ENCODE measurements at places on chromosomes 5 and 9.

GRCh38 chr5:137501226-137501625 lies 2.1 kb upstream of the SPOCK1 start:
- DNase-seq, result no peak

- DNase-seq, result no peak
Measured at GRCh38 chr9:122551371-122551770, 1.5 kb upstream of the OR1N2 start.

GRCh38 chr9:35616681-35617459 lies 1.3 kb downstream of the CD72 start:
- DNase-seq, result peak; percentile 66

- no peak for DNase-seq
Measured at GRCh38 chr5:125323613-125324012, 577.2 kb upstream of the ZNF608 start.

DNA sequence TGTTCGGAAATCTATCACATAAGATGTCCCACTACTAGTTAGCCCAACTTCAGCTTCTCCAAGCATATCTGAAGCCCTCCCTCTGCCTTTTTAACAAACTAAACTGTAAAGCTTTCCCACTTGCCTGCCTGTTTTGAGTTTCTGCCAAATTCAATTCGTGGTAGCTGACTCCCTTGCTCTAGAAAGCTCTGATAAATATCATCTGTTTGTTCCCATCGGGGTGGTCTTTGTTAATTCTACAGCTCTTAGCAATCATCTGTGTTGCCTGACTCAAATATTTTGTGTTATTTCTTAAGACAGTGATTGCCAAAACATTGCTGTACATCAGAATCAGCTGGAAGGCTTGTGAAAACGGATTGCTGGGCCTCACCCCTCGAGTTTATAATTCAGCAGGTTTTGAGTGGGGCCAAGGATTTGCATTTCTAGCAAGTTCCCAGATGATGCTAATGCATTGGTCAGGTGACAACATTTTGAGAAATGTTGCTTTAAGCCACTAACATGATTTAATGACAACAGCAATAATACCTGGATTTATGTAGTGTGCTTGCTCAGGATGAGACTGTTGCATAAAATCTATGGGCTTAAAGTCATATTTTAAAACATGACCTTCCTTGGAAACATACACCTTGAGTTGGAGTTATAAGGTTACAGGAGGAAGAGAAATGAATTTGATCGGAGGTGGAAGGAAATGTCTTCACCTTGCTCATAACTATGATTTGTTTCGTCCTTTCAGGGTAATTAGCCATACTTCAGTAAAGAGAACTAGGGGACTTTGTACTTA lies 631.9 kb downstream of the PSAT1 start:
- DNase-seq, result no peak

DNA sequence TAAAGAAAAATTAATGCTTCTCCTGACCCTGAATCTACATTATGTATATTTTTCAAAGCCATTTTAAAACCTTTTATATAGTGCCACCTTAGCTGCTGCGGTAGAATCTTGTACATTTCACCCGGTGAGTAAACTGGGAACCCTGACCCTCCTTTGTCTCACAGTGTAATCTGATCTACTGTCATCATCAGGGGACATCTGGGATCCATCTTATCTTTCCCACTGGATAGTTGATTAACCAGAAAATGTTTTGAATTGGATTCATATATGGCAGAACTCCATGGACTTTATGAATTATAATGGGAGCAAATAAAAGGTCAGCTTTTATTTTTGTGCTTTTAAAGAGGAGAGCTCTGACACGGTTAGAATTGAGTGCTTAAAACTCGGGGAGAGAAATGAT lies 95.0 kb downstream of the ADAMTSL1 start:
- no peak for DNase-seq

- DNase-seq, result no peak
Measured at GRCh38 chr9:109923471-109923760, 143.4 kb downstream of the PALM2AKAP2 start.

- DNase-seq, result peak; percentile 79
Measured at GRCh38 chr9:92747459-92748232, 17.0 kb downstream of the BICD2 start.

GRCh38 chr9:137683262-137683864 lies 64.6 kb downstream of the EHMT1 start:
- no peak for DNase-seq

DNA sequence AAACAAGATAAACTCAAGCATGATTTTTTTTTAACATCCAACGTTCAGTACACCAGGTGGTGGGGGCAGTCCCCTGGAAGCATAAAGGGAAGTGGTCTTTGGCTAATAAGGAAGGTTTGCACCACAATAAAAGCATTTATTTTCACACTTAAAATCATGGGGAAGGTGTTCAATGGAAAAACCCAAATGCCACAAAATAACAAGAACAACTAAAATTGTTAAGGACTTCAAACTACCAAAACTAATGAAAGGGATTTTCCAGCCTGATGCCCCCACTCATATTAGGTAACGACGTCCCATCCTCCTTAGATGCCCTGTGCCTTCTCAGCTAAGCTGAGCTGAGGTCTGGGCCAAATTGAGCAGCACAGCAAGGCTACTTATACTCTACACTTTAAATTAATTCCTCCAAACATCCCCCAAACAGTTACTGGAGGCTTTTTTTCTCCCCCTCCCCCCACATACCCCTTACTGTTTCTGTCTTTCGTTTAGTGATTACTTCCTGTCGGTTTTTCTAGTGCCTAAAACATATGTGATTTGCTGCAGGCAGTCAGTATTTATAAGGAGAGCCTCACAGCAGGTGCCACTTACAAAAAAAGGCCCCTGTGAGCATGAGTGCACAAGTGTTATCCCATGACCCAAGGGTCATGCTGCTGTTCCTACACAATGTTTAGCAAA lies 259.7 kb upstream of the ZNF608 start:
- peak; percentile 79 for DNase-seq

- DNase-seq, result no peak
Measured at GRCh38 chr9:27109621-27110020, 596 bp downstream of the TEK start.

GRCh38 chr5:55021821-55022220 lies 2.2 kb upstream of the GZMK start:
- no peak for DNase-seq

DNA sequence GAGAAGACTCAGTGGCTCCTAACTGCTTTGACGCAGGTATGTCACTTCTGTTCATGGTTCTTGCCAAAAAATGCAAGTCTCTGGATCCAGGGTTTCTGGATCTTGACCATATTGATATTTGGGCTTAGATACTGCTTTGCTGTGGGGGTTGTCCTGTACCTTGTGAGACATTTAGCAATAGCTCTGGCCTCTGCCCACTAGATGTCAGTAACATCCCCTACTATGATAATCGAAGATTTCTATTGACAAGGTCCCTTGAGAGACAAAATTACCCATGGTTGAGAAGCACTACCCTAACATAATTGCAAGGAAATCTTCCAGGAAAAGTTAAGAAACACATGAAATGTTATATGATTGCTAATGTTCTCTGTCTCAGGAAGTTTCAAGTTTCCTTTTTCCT lies 285.4 kb downstream of the TMEM232 start:
- DNase-seq, result peak; percentile 25

DNA sequence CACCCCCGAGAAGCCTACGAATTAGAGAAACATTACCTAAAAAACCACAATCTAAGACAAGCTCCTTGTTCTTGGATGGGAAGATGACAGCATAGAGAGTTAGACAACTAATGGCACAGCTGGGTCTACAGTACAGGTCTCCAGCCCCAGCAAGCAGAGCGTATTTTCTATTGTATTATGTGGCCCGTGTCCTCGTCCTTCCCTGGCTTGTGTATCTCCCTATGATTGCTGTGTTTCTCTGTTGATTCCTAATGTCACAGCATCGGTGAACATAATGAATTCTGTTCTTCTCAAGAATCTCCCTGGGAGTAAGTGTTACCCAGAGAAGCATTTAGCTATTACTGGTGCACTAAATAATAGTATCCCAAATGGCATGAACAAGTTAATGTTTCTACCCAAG lies 66.8 kb upstream of the CEP78 start:
- no peak for DNase-seq

DNA sequence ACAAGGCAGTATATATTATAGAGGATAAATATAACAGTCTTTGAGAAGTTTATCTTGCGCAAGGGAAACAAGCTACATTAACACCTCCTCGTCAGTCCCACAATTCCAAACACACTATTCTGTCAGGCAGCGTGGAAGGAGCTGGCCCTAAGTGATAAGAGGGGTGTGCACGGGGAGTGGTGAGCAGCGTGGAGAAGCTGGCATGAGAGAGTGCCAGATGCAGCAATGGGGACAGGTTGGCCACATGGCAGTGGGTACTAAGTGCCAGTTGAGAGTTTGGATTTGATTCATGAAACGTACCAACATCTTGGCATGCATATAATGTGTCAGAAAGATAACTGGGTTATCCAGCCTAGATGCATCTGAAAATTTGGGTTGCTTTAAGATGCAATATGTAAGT lies 460.2 kb downstream of the ICE1 start:
- DNase-seq, result no peak

DNA sequence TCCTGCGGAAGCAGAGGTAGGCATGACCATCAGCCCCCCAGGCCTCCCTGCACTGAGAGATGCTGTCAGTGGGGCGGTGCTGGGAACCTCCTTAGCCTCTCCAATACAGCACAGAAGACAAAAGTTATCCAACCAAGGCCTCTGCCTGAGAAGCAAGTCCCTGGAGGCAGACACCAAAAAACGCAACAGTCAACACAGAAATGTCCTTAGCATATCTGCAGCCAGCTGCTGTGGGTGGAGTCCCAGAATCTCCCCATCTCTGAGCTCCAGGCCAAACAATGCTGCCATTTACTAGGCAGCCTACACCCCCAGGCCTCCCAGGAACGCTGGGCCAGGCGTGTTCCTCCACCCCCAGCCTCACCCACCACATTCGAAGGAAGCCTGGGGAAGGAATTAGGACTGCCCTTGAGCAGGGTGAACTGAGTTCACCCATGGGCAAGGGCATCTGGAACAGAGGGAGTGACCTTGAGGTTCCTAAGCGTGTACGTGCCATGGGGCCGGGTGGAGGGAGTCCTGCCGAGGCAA lies 43.7 kb downstream of the STK10 start:
- no peak for DNase-seq

DNA sequence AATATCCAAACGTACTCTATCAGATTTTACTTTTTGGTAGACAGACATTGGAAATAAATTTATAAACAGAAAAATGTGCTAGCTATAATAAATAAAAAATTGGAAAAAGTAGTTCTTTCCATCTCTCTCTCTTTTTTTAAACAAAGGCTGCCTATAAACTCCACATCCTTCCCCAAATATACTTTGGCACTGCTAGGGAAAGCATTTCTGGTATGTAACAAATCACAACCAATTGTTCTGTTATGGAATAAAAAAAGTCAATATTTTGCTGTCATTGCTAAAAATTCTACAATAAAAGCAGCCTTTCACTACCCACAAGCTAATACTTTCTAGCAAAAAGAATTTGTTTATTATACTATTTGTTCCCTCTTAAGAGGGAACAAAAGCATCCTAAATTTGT lies 169.2 kb upstream of the TARS1 start:
- DNase-seq, result no peak

- peak; percentile 11 for DNase-seq
Measured at GRCh38 chr5:84381502-84382362, 2.9 kb downstream of the EDIL3 start.

DNA sequence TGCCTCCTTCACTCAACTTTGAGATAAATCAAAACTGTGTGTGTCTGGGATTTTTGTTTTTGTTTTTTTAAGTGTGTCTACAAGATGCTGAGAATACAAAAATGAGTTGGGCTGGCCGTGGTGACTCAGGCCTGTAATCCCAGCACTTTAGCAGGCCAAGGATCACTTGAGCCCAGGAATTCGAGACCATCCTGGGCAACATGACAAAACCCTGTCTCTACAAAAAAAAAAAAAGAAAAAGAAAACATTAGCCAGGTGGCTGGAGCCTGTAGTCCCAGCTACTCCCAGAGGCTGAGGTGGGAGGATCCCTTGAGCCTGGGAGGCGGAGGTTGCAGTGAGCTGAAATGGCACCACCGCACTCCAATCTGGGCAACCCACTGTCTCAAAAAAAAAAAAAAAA lies 21.0 kb downstream of the HNRNPK start:
- DNase-seq, result no peak

- DNase-seq, result peak; percentile 21
Measured at GRCh38 chr9:4760122-4760521, 19.1 kb upstream of the AK3 start.

- DNase-seq, result no peak
Measured at GRCh38 chr5:35161652-35162273, 68.5 kb downstream of the PRLR start.

- DNase-seq, result no peak
Measured at GRCh38 chr5:135254183-135254582, 144.8 kb downstream of the MACROH2A1 start.

GRCh38 chr5:113084402-113085083 lies 107.9 kb downstream of the DCP2 start:
- no peak for DNase-seq

DNA sequence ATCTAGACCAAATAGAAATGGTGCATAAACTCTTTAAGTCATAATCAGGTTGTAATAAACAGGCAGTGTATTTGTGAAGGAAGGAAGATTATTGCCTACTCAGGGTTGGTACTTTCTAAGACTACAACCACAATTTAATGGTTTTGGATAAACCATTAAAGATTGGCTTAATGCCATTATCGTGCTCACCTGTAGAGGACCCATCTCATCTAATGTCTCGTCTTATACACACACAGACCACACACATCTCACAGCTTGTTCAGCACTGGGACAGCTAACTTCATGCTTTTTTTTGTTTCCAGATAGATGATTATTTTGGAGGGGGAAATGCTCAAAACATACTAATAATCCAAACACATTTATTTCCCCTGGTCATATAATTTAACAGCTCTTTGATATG lies 175.7 kb upstream of the SLC12A2 start:
- no peak for DNase-seq

DNA sequence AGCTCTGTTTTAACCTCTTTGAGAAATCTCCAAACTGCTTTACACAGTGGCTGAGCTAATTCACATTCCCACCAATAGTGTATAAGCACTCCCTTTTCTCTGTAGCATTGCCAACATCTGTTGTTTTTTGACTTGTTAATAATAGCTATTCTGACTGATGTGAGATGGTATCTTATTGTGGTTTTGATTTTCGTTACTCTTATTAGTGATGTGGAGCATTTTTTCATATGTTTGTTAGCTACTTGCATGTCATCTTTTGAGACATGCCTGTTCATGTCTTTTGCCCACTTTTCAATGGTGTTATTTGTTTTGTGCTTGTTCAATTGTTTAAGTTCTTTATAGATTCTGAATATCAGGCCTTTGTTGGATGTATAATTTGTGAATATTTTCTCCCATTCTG lies 225.2 kb upstream of the TRPC7 start:
- no peak for DNase-seq

DNA sequence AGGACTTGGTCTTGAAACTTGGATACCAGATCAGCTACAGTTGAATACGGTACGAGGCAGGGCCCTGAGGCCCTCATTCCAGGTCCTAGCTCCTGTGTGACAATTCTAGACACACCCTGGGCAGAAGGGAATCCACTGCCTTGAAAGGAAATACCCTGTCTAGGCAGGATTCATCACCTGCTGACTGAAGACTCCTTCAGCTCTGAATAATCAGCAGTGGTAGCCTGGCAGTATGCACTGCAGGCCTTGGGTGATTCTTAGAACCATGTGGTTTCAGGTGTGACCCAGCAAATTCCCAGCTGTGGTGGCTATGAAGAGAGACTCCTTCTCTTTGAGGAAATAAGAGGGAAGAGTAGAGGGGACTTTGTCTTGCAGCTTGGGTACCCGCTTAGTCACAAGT lies 17.2 kb upstream of the EFNA5 start:
- no peak for DNase-seq

Data from common myeloid progenitor, CD34-positive (primary cell).